CD4-positive, alpha-beta memory T cell (primary cell): ENCODE measurements at places on chromosomes 5 and 9. TPM values are rescaled to one million over a fixed set of nuclear protein-coding genes. Genes with fewer than 3 reads are reported as not detected.

DNA sequence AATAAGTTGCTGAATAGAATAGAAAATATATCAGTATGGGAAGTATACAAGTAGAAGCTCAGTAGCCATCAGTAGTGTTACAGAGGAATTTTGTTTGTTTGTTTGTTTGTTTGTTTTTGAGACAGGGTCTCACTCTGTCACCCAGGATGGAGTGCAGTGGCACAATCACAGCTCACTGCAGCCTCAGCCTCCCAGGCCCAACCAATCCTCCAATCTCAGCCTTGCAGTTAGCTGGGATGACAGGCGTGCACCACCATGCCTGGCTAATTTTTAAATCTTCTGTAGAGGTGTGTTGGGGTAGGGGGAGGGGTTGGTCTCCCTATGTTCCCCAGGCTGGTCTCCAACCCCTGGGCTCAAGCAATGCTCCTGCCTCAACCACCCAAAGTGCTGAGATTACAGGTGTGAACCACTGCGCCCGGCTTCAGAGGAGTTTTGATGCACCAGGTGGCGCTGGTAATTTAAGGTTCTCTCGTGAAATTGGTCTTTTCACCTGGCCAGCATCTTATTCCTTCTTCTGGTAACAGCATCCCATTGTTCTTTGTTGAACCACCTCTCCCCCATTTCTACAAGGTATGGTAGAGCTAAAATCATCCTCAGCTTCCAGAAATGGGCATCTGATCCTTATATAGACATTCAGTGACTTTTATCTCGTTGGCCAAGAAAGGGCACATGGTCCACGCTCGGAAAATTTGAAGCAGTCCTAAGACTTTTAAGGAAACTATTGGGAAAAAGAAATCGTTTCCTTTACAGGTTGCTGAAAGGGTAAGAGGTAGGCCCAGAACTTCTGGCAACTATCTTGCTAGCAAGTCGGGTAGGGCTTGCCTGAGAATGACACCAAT is 157.1 kb downstream of the ARRDC3 start:
- peak; percentile 58 for DNase-seq
- no peaks in the 10 kb centered on the region for H3K36me3 ChIP-seq
- no peak overlapping the region for H3K27ac ChIP-seq
- no peaks in the 10 kb centered on the region for H3K4me1 ChIP-seq
- no peaks in the 10 kb centered on the region for H3K27me3 ChIP-seq
- H3K4me3 ChIP-seq, result no peak overlapping the region

Gene SPIN1
- 34.1 TPM for total RNA-seq

DNA sequence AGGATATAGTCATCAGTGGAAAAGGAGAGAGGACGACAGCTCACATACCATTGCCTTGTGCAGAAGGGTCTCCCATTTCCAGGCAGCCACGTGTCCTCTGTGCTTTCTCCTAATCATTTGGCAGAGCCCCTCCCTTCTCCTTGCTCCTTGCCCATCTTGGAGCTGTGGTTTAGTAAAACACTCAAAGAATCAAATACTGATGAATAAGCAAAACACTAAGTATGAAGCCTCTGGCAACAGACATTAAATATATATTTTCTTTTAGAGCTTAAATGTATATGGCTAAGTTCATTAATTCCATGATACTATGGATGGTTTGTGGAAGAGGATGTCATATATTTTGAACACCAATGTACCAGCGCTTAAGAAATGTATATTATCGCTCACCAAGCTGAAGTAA is 278.5 kb downstream of the SAXO1 start:
- no peak for DNase-seq
- H3K27me3 ChIP-seq, result no peaks in the 10 kb centered on the region
- H3K27ac ChIP-seq, result no peak overlapping the region
- no peaks in the 10 kb centered on the region for H3K36me3 ChIP-seq

Gene RNF224
- not detected for total RNA-seq

GRCh38 chr9:116156621-116157314 is 3.2 kb downstream of the PAPPA start:
- H3K36me3 ChIP-seq, result no peaks in the 10 kb centered on the region
- peaks cover 6% of the 10 kb centered on the region for H3K27me3 ChIP-seq
- no peaks in the 10 kb centered on the region for H3K4me1 ChIP-seq

- H3K36me3 ChIP-seq, result no peaks in the 10 kb centered on the region
- H3K4me3 ChIP-seq, result no peak overlapping the region
- DNase-seq, result no peak
- H3K4me1 ChIP-seq, result no peaks in the 10 kb centered on the region
These were observed 213.0 kb downstream of the TAF11L14 start for GRCh38 chr5:17847286-17847685.

DNA sequence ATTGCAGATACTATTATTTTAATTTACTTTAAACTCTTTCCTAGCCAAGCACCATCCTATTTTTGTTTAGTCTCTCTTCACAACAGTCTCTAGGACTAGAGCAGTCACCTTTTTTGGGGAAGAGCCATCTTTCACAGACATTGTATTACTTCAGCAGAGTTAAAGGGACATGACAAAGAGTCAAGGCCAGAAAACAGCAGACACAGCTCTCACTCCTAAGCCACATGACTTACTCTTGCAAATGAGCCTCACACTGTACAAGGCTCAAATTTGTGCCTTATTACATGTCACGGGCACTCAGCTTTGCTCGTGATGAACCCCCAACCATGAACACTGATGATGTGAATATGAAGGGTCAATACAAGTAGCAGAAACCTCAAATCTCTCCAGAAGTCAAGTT is 104.3 kb downstream of the ZNF608 start:
- H3K4me1 ChIP-seq, result no peaks in the 10 kb centered on the region
- H3K36me3 ChIP-seq, result no peaks in the 10 kb centered on the region
- H3K27me3 ChIP-seq, result no peaks in the 10 kb centered on the region
- H3K27ac ChIP-seq, result no peak overlapping the region
- no peak overlapping the region for H3K4me3 ChIP-seq

Gene YTHDC2
- 46.4 TPM for total RNA-seq

Gene DRD1
- total RNA-seq, result not detected

Gene CLPTM1L
- 87.4 TPM for total RNA-seq

DNA sequence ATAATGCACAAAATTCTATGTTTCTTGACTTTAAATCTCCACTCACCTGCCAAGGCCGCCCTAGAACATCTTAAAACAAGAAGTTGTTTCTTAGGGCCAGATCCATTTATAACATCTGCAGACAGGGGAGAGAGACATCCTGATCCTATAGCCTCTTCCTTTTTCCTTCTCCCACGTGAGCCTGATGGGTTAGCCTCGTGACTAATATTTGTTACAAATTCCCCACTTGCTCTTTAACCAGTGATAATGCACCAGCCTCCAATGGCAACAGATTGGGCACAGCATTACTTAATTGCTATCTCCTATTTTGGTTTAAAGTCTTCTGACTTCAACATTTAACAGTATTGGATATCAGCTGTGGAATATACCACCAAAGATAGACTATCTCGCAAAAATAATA is 196.5 kb downstream of the GADD45G start:
- no peaks in the 10 kb centered on the region for H3K36me3 ChIP-seq
- no peaks in the 10 kb centered on the region for H3K27me3 ChIP-seq
- no peaks in the 10 kb centered on the region for H3K4me1 ChIP-seq
- H3K27ac ChIP-seq, result no peak overlapping the region

Gene DMRT3
- not detected for total RNA-seq

Gene SLC9A3
- 2.8 TPM for total RNA-seq

GRCh38 chr9:17799369-17799768 is 220.5 kb downstream of the SH3GL2 start:
- H3K4me3 ChIP-seq, result no peak overlapping the region
- no peak overlapping the region for H3K27ac ChIP-seq
- no peaks in the 10 kb centered on the region for H3K36me3 ChIP-seq
- no peaks in the 10 kb centered on the region for H3K4me1 ChIP-seq
- no peaks in the 10 kb centered on the region for H3K27me3 ChIP-seq
- DNase-seq, result no peak

- peak overlapping the region; percentile 40 for H3K27ac ChIP-seq
- H3K36me3 ChIP-seq, result peaks cover 4% of the 10 kb centered on the region
- no peaks in the 10 kb centered on the region for H3K27me3 ChIP-seq
- peaks cover 38% of the 10 kb centered on the region for H3K4me1 ChIP-seq
These were observed 1.1 kb upstream of the NOTCH1 start for GRCh38 chr9:136546697-136547501.

Gene PPWD1
- total RNA-seq, result 104 TPM

Gene LCN15
- not detected for total RNA-seq

DNA sequence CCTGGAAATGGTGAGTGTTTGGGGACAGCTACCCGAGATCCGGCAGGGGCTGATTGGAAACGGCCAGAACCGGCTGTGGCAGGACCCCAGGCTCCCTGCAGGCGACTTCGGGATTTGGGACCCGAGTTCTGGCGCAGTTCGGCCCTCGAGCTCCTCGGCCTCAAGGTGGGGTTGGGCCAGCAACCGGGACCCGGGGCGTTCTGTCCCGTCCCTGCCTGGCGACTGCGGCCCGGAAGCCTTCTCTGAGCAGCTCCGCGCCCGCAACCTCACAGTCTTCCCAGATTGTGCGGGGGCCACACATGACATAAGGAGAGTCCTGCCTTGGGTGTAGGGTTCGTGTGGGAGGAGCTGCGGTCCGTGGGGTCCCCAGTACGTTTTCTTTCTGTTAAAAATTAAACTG is 23.2 kb upstream of the NEURL1B start:
- no peaks in the 10 kb centered on the region for H3K36me3 ChIP-seq
- no peak for DNase-seq
- H3K4me3 ChIP-seq, result no peak overlapping the region
- H3K27me3 ChIP-seq, result no peaks in the 10 kb centered on the region
